Stimulated activated CD4-positive, alpha-beta T cell treated with anti-CD3 and anti-CD28 coated beads, Interleukin-2, amount 100 ng/mL, for 4 hours (primary cell): ENCODE measurements at places on chromosomes 3 and 15.
A peak's percentile ranks its signal among the peaks of the same experiment; 100 is the strongest.

DNA sequence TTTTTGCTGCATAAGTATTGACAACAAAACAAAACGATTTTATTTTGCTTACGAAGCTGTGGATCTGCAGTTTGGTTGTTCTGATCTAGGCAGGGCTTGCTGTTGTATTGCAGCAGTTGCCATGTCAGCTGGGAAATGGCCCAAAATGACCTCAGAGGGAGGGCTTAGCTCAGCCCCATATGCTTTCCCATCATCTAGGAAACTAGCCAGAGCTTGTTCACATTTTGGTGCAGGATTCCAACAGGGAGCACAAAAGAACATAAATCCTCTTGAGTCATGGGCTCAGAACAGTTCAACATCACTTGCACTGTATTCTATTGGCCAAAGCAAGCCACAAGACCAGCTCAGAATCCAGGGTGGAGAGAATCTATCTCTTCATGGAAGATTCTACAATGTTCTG, 42.2 kb upstream of the ROBO2 start:
- no peak for DNase-seq

DNA sequence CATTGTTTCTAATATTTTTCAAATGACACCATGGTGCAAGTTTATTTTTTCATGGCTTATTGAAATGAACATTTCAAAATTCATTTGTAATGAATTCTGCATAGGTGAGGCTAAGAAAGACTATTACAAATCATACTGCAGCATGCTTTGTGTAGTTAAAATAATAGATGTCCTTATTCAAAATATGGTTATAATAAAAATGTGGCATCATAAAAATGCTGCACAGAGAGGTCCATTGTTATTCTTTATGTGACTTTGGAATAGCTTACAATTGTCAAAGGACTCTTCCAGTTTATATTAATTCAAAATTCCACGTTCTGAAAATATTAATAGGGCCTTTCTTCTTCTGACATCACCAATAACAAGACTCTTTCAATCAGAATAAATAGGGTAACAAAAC, 222.7 kb downstream of the GAP43 start:
- no peak for DNase-seq

- no peak for DNase-seq
Measured at GRCh38 chr3:32712506-32713055, 27.6 kb downstream of the CNOT10 start.

- DNase-seq = no peak
Measured at GRCh38 chr3:37387462-37387861, 213.1 kb upstream of the LRRFIP2 start.

DNA sequence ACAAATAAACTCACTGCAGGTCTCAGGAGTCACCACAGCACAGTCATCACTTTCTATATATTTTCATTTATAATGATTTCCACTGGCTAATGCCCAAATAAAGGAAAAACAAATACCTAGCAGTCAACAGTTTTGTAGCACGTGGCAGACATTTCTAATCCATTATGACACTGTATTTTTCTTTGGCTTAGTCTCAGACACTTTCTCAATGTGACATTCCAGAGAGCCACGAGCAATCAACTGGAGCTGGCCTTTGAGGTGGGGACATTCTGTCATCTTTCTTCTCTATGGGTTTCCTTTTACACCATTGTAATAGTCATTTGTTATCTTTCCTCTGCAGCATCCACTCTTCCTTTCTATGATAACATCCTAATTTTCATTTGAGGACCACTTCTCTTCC, 119.7 kb downstream of the WNT5A start:
- DNase-seq = no peak

DNA sequence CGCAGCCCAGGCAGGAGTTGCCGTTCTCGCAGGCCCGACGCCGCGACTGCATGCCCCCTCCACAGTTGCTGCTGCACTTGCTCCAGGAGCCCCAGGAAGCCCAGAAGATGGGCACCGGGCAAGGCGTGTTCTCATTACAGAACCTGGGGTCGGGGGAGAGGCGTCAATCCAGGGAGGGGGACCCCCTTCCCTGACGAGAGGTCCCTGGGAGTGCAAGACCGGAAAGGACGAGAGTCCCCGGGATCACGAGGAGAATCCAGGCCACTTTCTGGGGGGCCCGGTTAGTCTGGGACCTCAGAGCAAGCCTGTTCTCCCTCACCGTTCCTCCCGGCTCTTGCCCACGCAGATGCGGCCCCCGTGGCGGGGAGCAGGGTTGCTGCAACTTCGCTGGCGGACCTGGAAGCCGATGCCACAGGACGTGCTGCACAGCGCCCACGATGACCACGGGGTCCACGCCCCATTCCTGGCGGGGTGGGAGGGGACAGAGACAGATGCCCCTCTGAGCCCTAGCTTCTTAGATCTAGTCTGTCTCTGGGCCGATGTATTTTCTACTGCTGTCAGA, 113.9 kb downstream of the SEMA5B start:
- no peak for DNase-seq

GRCh38 chr3:15682561-15683185, 81.1 kb downstream of the BTD start:
- no peak for DNase-seq

DNA sequence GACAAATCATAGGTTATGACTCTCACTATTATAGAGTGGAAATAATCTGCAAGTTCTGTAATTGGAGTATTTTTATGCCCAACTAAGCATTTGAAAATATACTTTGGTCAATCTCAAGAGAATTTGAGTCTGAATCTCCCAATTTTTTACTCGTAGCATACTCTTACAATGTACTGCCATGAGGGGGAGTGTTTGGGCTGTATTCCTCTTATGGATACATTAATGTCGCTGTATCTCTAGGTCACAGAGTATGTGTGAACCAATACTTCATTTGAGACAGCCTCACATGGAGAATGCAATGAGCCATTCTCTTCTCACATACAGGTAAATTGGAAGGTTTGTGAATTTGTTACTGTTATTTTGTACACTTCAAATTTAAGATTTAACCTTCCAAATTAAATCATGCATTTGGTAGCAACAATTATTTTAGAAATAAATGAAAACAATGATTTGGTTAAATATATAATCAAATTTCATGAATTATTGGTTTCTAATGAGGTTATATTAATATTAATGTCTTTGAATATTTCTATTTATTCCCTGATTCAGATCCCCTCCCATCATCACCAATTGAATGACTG, 5.5 kb upstream of the CD200 start:
- DNase-seq = peak; percentile 31

GRCh38 chr15:68335251-68335650, 57.7 kb downstream of the FEM1B start:
- no peak for DNase-seq

DNA sequence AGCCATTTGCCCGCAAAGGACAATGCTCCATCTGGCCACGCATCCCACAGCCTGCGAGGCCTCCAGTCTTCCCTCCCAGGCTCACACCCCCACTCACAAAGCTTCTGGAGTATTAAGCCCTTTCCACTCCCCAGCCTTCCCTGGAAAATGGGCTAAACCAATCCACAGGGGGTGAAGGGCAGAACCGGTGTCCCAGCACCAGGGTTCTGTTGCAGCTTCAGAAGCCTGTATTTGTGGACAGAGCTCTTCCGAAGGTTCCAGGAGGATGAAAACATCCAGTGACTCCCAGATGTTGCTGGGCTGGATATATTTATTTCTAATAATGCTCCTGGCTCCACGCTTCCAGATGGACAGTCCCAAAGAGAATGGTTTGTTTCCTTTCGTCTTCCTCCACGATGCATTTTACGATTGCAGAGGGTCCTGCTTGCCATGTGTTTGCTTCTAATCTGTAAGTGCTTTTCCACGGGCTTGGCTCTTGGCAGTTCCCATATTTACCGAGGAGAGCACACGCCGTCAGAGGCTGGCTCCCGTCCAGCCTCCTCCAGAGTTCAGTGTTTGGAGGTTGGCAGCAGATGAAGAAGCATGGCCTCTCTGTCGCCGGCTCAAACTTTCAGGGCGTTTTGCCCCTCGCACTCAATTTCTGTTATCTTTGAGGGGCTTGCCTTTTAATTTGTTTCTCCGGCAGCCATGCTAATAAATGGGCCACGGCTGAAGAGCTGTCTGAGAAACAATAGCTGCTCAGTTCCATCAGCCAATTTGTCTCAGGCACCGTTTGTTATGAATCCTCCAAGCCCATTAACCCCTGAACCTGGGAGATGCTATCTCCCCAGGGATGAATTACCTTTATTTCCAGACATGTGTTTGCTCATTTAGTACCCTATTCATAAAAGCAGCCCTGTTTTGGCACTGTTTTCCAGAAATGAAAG, 367.9 kb upstream of the PROK2 start:
- DNase-seq = no peak

GRCh38 chr15:45583731-45584639, 3.2 kb upstream of the BLOC1S6 start:
- DNase-seq = no peak

GRCh38 chr3:177705976-177706823, 508.9 kb upstream of the TBL1XR1 start:
- DNase-seq = no peak

DNA sequence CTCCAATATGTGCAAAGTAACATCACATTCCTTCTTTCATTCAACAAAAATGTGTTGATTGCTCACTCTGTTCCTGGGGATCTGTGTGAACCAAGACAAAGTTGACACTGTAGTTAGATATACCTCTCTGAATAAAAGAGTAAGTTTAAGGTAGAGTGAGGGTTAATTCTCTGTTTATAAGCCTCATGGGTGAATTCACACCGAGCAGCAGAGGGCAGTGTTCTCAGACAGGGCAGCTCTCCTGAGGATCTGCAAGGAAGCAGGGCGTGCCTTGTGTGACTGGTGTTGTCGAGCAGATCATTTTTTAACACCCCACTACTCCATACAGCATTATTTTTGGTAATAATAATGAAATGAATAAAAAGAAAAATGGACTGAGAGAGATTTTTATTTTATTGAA, 34.4 kb downstream of the PAQR9 start:
- peak; percentile 13 for DNase-seq

DNA sequence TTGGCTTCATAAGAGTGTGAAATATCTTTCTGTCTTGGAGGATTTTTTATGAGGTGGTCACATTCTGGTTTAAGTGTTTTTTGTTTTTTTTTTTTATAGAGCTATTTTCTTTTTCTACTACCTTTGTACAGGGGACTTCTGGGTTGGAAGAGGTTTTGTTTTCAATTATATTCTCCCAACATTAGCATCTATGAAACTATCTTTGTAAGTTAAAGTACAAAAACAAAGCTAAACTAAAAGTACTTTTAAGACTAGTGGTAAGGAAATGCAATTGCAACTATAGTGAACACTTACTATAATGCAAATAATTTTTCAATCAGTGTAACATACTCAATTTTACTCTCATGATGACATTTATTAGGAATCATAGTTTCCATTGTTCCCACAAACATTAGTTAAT, 688.2 kb downstream of the SI start:
- DNase-seq = no peak

- no peak for DNase-seq
Measured at GRCh38 chr3:48664929-48665328, 2.2 kb upstream of the CELSR3 start.

DNA sequence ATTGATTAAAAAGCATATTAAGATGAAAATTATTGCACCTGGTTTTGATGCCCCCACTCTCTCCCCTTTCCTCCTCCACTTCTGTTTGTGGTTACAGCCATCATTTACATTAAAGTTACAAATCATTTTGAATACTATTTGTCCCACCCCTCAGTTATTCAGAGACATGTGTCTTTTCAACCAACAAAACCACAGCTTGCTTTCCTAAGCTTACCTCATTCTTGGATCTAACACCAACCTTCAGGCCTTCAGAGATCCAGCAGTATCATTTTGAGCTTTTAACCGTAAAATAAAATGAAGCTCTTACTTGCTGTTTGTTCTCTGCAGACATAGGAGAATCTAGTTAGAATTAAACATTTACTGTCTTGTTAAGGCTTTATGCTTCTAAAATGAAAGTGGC, 4.7 kb downstream of the PXYLP1 start:
- no peak for DNase-seq

DNA sequence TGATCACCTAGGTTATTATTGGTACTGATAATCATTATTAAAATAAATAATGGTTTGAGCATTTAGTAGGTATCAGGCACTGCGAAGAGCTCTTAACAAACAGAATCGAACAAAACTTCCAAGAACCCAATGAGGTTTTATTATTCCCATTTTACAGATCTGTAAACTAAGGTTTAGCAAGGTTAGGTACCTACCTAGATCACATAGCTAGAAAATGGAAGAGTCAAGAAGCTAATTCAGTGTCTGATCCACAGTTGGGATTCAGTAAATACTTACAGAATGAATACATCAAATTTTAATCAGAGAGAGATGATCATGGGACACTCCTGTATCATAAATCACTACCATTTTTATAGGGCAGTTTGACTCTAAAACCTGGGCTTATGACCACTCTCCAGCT, 15.5 kb downstream of the GJD2 start:
- no peak for DNase-seq

DNA sequence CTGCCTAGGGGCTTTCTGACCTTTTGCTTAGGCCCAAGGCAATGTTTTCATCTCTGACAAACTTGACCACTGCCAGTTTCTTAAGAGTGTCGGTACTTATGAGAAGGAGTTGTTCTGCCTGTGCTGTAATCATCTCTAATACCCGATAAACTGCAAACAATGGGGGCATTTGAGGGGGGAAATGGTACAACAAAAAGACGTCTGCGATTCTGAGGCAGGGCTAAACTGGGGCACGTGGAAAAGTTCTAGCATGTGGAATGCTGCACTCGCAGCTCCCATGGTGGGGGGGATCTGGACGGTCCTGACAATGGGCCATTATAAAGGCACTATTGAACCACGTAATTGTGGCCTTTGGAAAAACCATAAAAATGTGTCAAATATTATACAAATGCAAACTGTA, 73.1 kb upstream of the SAMMSON start:
- DNase-seq = no peak

DNA sequence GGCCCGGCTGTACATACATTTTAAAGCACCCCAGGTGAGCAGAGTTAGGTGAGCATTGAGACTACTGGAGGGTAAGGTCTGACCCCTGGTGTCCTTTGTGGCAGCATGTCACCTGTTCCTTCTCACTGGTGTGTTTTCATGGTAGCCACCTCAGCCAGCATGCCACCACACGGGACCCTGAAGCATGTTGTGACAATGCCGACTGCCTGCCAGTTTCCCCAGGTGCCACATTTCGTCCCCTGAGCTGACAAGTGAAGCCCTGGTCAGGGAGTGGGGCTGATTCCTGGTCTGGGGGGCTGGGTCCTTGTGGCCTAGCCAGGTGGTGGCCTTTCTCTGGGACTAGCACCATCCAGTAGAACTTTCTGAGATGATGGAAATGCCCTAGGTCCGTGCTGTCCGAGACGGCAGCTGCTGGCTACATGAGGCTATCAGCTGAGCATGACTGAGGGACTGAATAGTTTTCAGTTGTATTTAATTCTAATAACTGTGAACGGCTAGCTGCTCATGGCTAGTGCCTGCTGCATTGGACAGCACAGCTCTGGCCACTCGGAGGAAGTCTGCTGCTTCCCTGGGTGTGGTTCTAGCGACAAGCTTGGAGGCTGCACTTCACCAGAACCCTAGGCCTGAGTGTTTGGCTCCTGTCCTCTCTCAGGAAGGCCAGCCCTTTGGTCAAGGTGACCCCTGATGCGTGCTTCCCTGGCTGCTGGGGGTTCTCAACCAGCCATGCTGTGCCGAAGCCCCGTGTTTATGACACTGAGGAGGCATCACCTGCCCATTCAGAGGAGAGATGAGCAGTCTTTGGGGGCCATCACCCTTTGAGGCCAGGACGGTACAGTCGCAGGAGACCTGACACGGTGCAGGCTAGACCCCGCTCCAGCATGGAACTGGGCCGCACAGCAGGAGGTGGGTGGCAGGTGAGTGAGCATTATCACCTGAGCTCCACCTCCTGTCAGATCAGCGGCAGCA, 3.9 kb downstream of the C3orf22 start:
- DNase-seq = no peak
